MCF 10A (cell line): ENCODE measurements at places on chromosomes 7 and 10. TPM values are rescaled to one million over a fixed set of nuclear protein-coding genes. Genes with fewer than 3 reads are reported as not detected.

The CFTR gene
- total RNA-seq = not detected in 2 replicates

The RNF148 gene
- 0.63 and 0.96 TPM in 2 replicates for total RNA-seq

The GARIN1A gene
- 2.3 and 5.9 TPM in 2 replicates for total RNA-seq

The TRDMT1 gene
- total RNA-seq = 5.4 and 8.7 TPM in 2 replicates

The GRM3 gene
- total RNA-seq = not detected in 2 replicates
